ENCODE measurements at places on chromosomes 12 and 14.

- DNase-seq = no peak
Observed at GRCh38 chr12:114238808-114239207, 167.1 kb downstream of the TBX5 start.

DNA sequence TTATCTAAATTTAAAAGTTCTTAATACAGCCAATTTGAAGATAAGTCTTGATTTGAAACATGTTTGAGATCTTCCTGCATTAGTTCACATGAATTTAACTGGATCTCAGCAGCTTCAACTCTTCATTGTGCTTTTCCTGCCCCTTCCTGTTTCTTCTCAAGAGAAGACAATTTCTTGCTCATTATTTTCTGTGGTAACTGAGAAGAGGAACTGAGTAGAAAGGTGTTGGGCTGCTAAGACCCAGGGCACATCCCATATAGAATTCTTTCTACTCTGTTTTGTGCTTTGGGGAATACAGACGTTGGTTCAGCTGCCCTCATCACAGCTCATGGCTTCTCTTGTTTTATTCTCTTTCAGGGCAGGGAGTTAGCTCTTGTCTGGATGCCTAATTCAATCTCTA is 110.2 kb downstream of the SNAPC1 start:
- DNase-seq = no peak

DNA sequence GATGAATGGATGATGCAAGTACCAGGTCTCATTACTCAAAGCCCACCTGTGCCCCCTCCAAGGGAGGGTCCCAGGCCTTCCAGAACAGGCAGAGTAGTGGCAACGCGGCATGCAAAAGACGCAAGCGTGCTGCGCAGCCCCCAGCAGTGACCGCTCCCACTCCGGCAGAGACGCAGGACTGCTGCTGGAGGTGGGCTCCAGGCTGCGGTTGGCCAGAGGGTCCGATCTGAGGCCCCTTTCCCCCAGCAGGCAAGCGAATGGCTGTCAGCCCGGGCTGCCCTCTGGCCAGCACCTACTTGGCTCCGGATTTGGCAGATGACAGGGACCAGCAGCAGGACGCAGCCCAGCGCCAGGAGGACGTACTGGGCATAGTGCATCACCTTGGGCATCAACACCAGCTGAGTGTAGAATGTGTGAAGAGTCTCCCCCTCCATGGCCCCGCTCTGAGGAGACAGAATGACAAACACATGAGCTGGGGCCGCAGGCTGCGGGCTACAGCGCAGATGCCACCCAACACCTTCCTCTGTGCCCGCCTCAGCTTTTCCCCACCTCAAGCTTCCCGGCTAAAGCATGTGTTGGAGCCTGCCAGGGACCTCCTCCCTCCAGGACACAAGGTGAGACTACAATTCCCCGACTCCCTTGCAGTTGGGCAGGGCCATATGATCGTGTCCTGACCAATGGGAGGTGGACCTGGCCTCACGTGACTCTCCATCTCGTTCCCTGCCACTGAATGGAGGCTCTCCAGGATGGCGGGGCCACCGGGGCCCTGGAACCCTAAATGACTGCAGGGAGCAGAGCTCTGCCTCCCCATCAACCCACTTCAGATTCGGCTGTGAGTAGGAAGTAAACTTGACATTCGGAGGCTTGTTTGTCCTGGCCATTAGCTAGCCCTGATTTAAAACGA is 77.4 kb downstream of the SCARB1 start:
- DNase-seq = no peak

- DNase-seq = no peak
Observed at GRCh38 chr12:47967461-47968321, 4.3 kb downstream of the TMEM106C start.

All from GM12891 (cell line).